ENCODE measurements at places on chromosomes 1 and 21.

DNA sequence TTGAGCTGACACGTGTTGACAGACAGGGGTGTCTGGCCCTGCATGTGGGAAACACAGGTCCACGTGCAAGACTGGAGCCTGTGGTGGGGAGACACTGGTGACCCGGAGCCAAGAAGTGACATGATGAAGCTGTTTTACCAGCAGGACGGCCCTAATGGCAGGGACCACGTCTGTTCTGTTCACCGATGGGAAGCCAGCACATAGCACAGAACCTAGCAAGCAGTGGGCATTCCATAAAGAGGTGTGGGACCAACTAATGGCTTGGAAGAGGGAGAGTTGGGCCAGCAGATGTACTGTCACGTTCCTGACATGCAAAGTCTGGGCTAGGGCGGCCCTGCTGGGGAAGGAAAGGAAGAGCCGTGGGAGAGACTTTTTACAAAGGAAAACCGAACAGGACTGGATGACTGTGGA is 15.3 kb downstream of the NAV1 start:
- DNase-seq = no peak

DNA sequence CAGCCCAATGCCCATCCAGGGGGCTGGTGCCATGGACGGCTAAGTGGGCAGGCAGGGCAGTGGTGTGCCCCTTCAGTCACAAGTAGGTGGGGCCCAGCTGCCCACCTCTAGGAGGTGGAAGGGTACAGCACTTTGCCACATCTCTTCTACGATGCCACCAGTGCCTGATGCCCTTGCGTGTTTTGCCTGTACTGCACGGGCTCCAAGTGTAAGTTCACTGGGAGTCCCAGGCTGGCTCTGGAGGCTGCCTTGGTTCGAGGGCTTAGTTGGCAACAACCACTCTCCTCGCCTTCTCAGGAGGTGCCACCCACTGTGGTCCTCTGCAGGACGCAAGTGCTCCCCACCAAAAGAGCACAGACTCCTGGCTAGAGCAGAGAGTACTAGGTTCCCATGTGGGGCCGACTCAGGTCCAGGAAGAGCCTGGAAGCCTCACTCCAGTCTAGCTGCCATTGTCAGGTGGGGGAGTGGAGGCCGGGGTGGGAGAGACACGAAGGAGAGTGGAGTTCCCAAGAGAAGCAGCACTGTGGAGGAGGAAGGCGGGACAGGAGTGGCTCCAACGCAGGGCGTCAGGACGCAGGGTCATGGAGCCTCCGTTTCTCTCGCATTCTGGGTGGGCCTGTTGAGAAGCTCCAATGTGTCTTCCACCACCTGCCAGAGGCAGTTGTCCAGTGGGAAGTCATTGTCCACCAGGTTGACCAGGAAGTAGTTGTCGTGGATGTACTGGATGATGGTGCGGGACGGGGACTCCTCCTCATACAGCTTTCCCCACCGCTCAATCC is 15.5 kb downstream of the MTHFR start:
- DNase-seq = no peak

- DNase-seq = no peak
Measured at GRCh38 chr1:233675446-233675845, 61.5 kb downstream of the KCNK1 start.

DNA sequence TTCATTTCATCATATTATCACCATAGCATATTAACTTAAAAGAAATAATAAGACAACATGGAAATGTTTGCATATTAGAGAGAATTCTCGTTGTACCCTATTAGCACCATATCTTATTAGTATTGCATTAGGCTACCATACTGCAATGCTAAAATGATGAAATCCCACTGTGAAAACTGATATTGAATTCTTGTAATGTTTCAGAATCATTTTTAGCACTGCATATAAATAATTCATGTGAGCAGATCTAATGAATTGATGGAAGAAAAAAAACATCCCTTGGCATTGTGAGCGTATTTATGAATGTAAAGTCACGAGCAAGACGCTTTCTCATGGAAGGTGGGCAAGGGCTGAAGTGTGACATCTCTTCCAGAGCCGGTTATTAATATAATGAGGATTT is 257.1 kb upstream of the PTBP2 start:
- no peak for DNase-seq

GRCh38 chr1:185377831-185378230 is 60.8 kb upstream of the IVNS1ABP start:
- no peak for DNase-seq

GRCh38 chr1:147494998-147495580 is 46.2 kb upstream of the BCL9 start:
- DNase-seq = peak; percentile 50

GRCh38 chr1:110339407-110340206 is 430 bp downstream of the RBM15 start:
- peak; percentile 28 for DNase-seq

DNA sequence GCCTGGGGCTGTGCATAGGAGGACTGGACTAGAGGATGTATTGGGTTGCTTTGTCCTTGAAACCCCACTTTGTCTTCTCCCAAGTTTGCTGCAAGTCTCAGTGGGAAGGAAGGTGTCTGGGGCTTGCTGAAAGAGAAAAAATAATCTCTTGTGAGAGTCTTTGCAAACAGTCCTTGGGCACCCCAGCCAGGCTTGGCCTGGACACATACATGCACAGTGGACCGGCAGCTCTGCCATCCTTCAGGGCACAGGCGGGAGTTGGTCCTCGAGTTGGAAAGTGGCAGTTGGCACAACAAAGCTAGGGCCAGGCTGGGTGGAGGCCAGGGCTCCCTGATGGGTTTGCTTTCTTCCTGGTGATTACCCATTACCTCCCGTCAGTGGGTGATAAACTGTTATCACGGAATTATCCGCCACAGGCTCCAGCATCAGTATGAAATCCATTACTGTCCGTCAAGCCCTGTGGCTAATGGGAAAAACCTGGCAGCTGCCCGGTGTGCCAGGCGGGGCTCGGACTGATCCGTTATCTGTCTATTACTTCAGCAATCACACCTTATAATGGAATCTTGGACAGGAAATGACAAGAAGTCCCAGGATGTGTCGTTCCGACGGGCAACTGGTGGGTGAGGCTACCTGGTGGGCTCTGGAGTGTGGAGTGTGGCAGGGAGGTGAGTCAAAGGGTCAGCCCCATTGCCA is 265.7 kb downstream of the GRIK3 start:
- no peak for DNase-seq

DNA sequence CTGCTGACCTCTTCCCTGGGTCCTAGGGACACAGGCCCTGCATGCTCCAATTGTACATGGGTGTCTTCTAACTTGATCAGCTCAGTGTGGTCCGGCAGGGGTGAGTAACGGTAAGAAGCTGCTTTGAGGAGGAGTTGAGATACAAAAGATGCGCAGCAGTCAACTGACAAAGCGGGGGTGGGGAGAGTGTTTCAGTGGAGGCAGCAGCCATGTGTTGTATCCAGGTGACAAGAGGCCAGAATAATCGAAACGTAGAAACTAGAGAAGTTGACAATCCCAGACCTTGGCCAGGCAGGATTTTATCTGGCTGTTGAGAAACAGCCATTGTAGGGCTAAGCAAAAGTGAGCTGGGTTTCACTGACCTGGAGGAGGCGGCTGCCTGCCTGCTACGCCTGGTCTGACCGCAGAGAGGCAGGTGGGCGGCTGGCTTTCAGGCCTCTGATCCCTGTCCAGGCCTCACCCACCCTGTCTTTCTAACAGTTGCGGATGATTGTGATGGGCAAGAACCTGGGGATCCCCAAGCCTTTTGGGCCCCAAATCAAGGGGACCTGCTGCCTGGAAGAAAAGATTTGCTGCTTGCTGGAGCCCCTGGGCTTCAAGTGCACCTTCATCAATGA is 28.8 kb downstream of the PADI6 start:
- DNase-seq = no peak

GRCh38 chr1:32464716-32465577 is at the start of gene ZBTB8B:
Gene ZBTB8B, plus strand, starts transcription at chr1:32465072. Its CDS starts 5,553 bp downstream, at chr1:32470625.
- DNase-seq = peak; percentile 5

DNA sequence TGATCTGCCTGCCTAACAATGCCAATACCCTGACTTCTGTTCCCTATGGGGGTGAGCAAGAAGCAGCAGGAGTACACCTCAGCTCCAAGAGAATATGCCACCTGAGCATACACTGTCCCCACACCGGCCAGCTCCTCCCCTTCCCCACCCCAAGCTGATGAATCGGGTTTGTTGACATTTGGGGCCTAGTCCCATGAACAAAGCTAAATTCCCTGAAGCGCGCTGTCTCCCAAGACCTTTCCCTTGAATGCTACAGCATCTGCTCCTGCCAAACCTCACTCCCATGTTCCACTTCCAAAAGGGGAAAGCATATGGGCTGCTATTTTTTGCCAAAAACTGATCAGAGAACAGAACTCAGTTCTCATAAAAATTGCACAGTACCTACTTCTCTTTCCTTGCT is 220.4 kb upstream of the CAMK1G start:
- DNase-seq = no peak

DNA sequence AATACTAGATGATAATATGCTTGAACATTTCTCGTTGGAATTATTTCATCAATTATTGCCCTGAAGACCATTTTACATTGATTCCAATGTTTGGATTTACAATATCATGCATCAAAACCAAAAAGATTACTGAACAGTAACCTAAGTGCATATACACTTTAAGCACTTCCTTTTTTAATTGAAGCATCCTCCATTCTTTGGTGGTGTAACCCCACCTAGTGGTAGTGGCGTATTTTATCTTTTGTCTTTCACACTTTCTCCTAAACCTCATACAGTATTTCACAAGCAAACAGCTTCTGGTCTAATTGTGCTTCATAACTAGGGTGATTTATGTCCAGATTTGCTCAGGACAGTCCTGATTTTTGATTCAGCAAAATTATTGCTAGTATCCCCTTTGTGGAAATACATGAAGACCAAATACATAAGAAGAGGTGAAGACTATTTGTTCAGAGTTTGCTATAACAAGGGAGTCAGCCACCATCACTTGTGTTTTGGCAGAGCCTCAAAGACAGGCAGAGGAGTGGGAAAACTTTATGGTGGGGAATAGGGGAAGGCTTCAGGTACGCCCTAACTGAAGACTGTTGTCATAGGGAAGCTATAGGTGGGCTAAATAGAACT is 3.4 kb upstream of the NVL start:
- DNase-seq = no peak

- no peak for DNase-seq
Measured at GRCh38 chr1:245008761-245009160, 144.4 kb upstream of the HNRNPU start.

- DNase-seq = no peak
Measured at GRCh38 chr21:44516342-44516741, 23.7 kb downstream of the KRTAP10-1 start.

- DNase-seq = no peak
Measured at GRCh38 chr1:66048011-66048410, 255.3 kb downstream of the PDE4B start.

DNA sequence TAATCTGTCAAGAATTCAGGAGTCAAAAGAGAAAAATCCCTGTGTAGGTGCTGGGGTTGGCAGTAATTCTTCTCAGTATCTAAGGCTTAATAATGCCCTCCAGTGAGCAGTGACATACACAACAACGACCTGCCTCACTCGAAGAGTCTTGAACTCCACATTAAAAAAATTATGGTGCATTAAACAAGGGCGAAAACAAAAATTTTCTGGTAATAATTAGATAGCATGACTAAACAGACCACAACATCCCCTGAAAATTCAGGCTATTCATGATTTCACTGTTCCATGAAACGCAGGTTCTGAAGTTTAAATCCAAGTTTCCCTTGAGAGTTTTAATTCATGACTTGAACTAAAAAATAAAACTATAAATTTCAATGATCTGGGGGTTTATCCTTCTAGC is 5.1 kb downstream of the SRSF4 start:
- DNase-seq = no peak

- no peak for DNase-seq
Measured at GRCh38 chr1:43137445-43138052, 34.5 kb downstream of the EBNA1BP2 start.

GRCh38 chr1:19139711-19140110 is 70.4 kb downstream of the UBR4 start:
- DNase-seq = no peak

GRCh38 chr1:213389061-213389581 is 338.1 kb downstream of the RPS6KC1 start:
- no peak for DNase-seq

GRCh38 chr1:212671342-212672031 is 28.2 kb downstream of the BATF3 start:
- DNase-seq = no peak

DNA sequence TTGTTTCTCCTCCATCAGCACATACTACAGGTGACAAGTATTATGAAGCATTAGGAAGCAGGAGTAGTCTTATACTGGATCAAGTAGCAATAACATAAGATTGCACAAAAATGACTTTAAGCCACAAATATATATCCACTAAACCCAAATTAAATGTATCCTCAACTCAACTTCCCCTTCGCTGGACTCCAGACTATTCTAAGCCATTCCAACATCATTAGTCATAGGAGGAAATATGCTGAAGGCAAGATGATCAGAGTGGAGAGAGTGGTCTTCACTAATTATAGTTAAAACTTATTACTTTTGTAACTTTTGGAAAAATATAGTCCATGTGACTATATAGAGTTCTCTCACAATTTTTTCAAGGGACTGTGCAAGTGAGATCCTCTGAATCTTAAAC is 390.7 kb upstream of the ZP4 start:
- no peak for DNase-seq

- DNase-seq = no peak
Measured at GRCh38 chr21:45283611-45284455, 3.9 kb downstream of the POFUT2 start.

- DNase-seq = no peak
Measured at GRCh38 chr21:33064623-33065390, 5.1 kb upstream of the OLIG1 start.

DNA sequence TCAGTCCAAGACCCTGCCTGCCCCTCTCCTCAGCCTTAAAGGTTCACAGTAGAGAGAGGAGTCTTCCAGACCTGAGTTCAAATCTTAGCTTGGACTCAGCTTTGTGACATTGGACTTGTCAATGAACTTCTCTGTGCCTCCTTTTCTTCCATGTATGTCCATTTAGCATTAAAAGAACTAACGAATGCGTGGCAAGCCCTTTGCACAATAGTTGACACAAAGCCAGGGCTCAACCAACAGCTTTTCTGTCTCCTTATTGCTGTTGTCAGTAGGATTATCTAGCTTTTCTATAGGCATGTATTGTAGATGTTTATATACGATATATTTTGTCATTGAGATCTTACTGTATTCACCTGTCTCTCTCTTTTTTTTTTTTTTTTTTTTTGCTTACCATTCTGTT is 450.8 kb downstream of the PTPRU start:
- DNase-seq = no peak

GRCh38 chr1:59673573-59674450 is 140.9 kb upstream of the HOOK1 start:
- DNase-seq = no peak

Data from stimulated activated CD4-positive, alpha-beta T cell treated with anti-CD3 and anti-CD28 coated beads, Interleukin-1b, Interleukin-23, amount 100 ng/mL, for 4 hours (primary cell).